ENCODE measurements at places on chromosomes 5 and 9.

- DNase-seq = no peak
Measured at GRCh38 chr5:8376478-8376877, 507.5 kb downstream of the MTRR start.

DNA sequence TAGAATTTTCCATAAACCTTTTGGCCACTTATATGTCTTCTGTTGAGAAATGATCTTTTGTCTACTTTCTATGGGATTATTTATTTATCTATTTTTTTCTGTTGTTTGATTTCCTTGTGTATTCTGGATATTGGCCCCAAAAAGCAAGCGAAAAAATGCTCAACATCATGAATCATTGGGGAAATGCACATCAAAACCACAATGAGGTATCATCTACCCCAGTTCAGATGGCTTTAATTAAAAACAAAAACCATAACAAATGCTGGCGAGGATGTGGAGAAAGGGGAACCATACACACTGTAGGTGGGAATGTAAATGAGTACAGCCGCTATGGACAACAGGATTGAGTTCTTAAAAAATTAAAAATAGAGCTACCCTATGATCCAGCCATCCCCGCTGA lies 125.0 kb upstream of the LPCAT1 start:
- no peak for DNase-seq

- no peak for DNase-seq
Measured at GRCh38 chr9:37187292-37187691, 66.9 kb downstream of the ZCCHC7 start.

- DNase-seq = no peak
Measured at GRCh38 chr9:77714077-77714549, 66.0 kb upstream of the GNA14 start.

DNA sequence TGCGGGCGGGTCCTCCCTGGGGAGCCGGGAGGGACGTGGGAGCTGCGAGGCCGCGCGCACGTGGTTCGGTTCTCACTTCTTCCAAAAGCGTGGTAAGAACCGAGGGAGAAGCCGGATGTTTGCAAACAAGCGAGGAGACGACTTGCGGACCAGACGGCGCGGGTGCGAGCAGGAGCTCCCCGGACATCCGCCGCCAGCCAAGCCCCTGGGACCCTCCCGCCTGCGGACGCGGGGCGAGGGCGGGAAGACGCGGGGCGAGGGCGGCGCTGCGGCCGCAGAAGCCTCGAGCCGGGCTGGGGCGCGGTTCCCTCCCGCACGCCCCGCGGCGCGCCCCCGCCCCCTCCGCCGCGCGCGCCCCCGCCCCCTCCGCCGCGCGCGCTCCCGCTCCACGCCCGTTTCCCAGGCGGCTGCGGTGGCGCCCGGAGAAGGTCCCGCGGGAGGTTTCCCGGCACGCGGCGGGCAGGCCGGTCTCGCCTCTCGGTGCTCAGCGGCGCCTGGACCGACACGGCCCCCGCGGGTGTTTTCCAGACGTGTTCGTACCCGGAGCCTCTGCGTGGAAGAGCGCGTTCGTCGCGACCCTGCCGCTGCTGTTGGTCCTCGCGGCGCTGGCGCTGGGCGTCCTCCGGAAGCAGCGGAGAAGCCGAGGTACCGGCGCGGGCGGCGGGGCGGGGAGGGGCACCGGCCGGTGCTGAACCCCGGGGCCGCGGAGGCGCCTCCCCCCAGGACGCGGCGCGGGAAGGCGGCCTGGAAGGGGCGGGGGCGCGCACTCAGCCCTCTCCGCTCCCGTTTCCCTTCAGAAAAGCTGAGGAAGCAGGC lies 12.8 kb downstream of the BTNL9 start:
- no peak for DNase-seq

GRCh38 chr5:1140171-1140817 lies 28.4 kb upstream of the SLC12A7 start:
- DNase-seq = no peak

GRCh38 chr9:91301161-91301560 lies 60.6 kb downstream of the AUH start:
- no peak for DNase-seq

Measured in dorsolateral prefrontal cortex (tissue), 122 donors.